Stimulated activated CD8-positive, alpha-beta memory T cell treated with anti-CD3 and anti-CD28 coated beads, Interleukin-2, amount 100 ng/mL, for 48 hours (primary cell): ENCODE measurements at places on chromosomes 4 and X.
A peak's percentile ranks its signal among the peaks of the same experiment; 100 is the strongest.

GRCh38 chrX:65610481-65610880 is 57.0 kb upstream of the MSN start:
- no peak for DNase-seq

GRCh38 chr4:48372272-48372671 is 30.9 kb downstream of the SLAIN2 start:
- no peak for DNase-seq

- DNase-seq: no peak
Observed at GRCh38 chr4:53557669-53558064, 33.6 kb downstream of the LNX1 start.

DNA sequence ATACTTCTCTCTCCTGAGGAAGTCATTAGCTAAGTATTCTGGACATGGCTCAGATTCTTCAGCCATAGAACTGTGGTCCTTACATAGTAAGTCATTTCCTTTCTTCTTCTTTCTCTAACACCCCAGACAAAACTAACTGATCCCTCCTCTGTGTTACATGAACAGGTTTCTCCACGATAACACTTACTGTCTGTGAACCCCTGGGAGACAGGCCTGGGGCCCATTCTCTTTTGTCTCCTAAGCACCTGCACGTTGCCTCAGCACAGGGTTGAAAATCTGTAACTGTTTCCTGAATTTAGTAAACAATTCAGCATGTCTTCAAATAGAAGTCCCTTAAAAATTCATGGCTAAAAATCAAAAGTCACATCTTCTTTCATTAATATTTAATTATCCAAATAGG is 24.7 kb downstream of the APBB2 start:
- no peak for DNase-seq

GRCh38 chr4:138262469-138262868 is 20.3 kb upstream of the SLC7A11 start:
- DNase-seq: no peak

GRCh38 chr4:56755901-56756300 is 65.6 kb downstream of the SPINK2 start:
- DNase-seq: no peak

GRCh38 chr4:67198727-67199126 is 346.6 kb downstream of the CENPC start:
- DNase-seq: no peak

DNA sequence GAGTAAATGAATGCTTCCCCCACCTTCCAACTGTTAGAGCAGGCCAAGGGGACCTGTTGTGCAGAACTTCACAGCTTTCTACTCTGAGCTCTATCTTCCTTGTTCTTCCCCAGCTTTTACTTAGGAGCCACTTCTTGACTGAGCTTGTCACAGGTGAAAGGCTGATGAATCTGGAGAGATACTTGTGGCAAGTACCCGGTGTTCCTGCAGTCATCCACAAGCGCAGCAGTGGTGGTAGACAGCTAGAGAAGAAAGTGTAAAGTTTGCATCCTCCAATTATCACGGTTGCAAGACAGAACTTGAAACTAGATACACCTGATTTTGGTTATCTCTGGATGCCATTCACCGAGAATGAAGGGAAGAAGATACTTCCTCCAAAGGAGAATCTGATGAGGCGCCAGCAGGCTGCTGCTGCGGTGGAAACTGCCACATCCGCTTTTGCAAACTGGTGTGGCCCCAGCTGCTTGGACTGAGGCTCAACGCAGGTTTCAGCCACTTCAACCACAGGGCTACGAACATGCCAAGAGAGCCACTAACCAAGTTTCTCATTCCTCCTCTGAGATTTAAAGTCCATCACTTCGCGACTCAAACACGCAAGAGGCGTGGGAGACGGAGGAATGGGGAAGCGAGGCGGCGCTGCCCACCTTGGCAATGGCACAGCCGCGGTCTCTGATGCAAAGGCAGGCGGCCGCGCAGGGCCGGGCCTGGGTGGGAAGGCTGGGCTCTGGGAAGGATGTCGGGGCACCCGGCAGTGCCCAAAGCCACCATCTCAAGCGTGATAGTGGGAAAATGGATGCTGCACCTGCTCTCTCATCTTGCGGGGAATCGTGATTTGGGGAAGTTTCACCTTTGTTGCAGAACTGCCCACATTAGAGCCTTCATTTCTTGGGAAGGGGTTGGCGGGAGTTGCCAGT is 1.3 kb upstream of the FHIP1A start:
- DNase-seq: peak; percentile 26

- no peak for DNase-seq
Observed at GRCh38 chr4:29051381-29051965, 1668.7 kb upstream of the PCDH7 start.

DNA sequence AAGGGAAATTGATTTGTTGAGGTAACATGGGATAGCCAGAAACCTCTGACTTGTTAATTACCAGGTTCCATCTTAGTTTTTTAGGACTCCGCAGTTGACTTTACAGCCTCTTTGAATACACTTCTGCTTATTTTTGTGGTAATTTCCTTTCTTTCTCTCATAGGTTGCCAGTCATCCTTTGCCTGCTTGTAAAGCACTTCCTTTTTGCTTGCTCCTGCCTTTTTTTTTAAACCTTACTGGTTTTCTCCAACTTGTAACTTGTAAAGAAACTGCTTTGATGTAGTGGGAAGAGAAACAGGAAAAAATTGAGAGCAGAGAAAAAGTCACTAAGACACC is 2.6 kb downstream of the PGK1 start:
- no peak for DNase-seq

- no peak for DNase-seq
Observed at GRCh38 chrX:150967786-150968185, 15.3 kb upstream of the HMGB3 start.

DNA sequence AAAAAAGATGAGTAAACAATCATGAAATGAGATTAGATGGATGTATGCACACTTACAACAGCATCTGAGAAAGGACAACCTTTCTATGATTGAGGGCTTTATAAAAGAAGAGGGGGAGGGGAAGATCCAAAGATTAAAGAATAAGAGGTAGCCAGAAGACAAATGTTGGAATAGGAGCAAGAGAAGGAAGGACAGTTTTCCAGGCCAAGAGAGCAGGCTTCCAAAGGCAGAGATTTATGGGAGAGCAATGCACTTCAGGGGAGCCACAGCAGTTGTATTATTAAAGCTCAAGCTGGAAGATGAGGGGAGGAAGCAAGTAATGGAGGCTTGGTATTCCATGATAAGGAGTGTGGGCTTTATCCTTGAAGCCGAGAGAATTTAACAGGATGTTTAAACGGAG is 110.3 kb upstream of the PTPN13 start:
- no peak for DNase-seq

- DNase-seq: no peak
Observed at GRCh38 chr4:18056030-18056429, 34.5 kb upstream of the LCORL start.

- DNase-seq: peak; percentile 26
Observed at GRCh38 chr4:127632420-127633403, at the start of gene INTU. Gene INTU (plus strand): TSS chr4:127632957. CDS start chr4:127633035, 78 bp downstream.

DNA sequence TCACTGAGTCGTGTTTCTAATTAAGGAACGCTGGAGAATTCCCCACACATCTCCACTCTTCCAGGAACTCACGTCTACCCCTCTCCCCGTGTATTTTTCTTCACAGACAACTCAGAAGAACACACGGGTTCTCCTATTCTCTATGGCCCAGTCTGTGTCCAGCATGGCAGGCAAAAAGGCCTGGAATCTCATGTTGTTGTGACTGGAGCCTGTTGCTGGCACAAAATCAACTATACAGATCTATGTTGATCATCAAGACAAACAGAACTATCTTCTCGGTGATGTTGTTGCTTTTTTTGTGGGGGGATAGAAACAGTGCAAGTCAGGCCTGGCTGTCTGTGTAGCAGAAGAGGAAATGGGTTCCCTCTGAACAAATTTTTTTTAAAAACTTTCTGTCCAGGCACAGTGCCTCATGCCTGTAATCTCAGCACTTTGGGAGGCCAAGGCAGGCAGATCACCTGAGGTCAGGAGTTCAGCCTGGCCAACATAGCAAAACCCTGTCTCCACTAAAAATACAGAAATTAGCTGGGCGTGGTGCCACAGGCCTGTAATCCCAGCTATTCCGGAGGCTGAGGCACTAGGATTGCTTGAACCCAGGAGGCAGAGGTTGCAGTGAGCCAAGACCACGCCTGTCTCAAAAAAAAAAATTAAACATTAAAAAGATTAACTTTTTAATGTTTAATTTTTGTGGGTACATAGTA is 50.5 kb upstream of the CBR4 start:
- DNase-seq: no peak

- DNase-seq: no peak
Observed at GRCh38 chrX:13180807-13181206, 136.4 kb upstream of the FAM9C start.

DNA sequence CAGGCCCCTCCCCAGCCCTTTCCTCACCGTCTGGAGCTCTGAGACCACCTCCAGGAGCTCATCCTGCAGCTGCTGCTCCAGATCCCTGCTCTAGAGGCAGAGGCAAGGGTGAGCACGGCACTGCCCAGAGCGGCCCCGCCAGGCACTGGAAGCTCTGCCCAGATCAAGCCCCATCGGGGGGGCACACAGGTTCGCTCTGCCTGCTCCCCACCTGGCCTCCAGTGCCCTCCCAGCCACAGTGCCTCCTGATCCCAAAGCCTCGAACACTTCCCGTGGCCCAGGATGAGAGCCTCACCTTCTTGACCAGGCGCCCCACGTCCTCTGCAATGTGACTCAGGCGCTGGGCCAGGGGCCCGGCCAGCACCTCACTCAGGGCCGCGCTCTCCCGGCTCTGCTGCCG is 5.0 kb downstream of the ARHGAP4 start:
- no peak for DNase-seq

DNA sequence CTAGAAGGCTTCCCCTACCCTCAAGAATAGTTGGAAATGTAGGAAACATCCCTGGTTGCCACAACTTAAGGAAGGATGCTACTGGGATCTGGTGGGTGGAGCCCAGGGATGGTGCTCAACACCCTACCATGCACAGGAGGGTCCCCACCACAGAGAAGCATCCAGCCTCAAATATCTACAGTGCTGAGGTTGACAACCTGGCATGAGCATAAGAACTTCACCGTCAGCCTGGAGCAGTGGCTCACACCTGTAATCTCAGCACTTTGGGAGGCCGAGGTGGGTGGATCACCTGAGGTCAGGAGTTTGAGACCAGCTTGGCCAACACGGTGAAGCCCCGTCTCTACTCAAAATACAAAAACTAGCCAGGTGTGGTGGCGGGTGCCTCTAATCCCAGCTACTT is 24.0 kb upstream of the ASMTL start:
- no peak for DNase-seq

DNA sequence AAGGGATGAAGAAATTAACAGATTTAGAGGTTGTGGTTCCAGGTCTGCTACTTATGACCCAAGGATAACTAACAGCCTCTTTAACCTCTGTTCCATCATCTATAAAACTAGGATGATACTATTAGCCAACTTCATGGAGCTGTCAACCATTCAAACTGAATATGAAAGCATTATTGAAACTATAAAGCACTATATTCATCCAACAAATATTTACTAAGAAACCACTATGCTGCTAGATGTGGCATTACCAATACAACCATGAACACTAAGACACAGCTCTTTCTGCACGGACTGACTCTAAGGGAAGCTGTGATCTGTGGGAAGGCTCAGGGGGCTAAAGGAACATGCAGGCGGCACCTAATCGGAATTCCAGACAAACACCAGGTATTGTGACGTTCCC is 66.0 kb downstream of the APBB2 start:
- DNase-seq: no peak

- DNase-seq: no peak
Observed at GRCh38 chr4:82984459-82984858, 26.2 kb downstream of the LIN54 start.

GRCh38 chr4:146255463-146255862 is 41.1 kb downstream of the REELD1 start:
- no peak for DNase-seq

DNA sequence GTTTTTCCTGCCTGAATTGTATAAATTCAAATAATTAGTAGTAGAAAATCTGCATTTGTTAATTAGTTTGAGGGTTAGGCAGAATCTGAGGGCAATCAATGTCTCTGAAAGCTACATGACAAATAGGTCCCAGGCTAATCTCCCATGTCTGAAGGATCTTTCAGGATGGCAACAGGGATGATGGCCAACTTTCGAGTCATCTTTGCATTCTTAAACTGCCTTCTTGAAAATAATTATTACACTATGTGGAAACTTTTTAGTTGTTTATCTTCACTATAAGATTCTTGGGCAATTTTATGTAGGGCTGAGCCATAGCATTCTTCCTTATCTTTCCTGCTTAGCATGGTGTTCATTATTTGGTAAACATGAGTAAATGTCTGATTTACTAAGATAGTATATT is 490.3 kb upstream of the EPHA5 start:
- no peak for DNase-seq

GRCh38 chr4:112953262-112953661 is 96.2 kb upstream of the ANK2 start:
- no peak for DNase-seq
